ENCODE measurements at places on chromosomes 5 and 9. TPM values are rescaled to one million over a fixed set of nuclear protein-coding genes. Genes with fewer than 3 reads are reported as not detected.
A peak's percentile ranks its signal among the peaks of the same experiment; 100 is the strongest.

DNA sequence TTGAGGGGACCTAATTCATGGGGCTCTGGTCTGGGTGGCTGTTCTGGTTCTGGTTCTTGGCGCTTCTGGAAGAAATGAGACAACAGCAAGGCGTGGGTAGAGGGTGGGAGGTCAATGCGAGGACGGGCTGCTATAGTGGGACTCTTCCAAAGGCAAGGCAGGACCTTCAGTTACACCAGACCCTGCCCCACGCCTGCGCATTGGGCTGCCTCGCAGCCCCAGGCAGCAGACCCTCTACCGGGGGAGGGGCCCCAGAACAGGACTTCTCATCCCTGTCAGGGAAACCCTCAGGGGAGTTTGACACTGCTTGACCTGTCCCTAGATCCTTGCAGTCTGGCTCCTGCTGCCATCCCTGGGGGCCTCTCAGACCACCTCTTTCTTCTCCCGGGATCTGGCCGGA lies 18.5 kb downstream of the CCDC69 start:
- DNase-seq = no peak

- DNase-seq = no peak
These were observed 14.3 kb downstream of the DOLPP1 start for GRCh38 chr9:129095170-129095667.

- DNase-seq = no peak
These were observed 171.1 kb downstream of the TAF11L14 start for GRCh38 chr5:17805227-17805825.

DNA sequence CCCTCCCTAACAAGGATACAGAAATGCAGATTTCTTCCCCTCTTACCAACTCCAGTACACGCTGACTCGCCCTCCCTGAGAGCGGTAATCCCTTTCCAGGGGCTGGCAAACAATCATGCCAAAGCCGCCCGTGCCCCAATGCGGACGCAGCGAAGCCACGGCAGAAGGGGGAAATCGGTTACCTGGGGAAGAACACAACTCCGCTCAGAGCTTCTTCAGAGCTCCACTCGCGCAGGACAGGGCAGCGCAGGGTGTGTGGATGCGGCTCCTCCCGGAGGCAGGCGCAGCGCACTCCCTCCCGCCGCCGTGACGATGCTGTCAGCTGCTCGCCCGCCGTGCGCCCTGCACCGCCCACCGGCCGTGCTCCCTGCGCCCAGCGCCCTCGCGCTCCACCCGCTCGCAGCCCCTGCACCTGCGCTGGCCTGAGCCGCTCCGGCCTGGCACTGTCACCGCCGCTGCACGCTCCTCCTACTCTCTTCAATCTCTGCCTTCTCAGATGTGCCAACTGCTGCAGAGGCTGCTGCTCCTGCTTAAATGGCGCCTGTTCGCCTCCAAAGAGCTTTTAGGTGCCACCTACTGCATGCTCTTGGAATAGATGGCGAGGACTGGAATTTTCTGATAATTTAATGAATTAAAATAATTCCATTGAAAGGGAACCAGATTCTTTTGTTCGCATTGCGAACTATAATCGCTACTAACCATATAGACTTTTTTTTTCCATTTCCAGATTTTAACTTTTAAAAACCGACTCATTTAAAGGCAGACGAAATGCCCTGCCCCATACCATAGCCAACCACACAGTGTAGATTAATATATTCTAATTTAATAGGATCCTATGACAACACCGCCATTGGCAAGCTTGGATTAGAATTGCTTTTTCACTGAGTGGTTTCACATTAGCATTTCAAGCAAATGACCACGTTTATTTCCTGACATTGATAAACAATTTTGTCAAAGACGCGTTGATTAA lies at the start of gene DIRAS2:
TSS of gene DIRAS2 (minus strand) at position 255 of the 970 bp plus-strand sequence. CDS start 28,997 bp downstream, outside the sequence.
- no peak for DNase-seq

DNA sequence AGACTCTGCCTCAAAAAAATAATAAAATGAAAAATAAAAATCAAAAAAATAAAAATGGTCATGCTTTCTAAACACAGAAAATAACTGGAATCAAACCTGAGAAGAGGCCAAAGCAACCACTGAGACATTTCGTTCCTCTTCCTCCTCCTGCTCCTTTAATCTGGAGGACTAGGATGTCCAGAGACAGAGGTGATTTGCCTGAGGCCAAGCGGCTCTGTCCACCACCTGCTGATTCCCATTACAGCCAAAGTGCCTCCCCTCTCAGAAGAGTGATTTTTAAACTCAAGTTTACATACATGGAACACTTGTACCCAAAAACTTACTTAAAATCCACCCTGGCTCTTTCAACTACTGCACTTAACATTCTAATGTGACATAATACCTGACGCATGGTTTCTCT lies 65.6 kb downstream of the TLE1 start:
- no peak for DNase-seq

DNA sequence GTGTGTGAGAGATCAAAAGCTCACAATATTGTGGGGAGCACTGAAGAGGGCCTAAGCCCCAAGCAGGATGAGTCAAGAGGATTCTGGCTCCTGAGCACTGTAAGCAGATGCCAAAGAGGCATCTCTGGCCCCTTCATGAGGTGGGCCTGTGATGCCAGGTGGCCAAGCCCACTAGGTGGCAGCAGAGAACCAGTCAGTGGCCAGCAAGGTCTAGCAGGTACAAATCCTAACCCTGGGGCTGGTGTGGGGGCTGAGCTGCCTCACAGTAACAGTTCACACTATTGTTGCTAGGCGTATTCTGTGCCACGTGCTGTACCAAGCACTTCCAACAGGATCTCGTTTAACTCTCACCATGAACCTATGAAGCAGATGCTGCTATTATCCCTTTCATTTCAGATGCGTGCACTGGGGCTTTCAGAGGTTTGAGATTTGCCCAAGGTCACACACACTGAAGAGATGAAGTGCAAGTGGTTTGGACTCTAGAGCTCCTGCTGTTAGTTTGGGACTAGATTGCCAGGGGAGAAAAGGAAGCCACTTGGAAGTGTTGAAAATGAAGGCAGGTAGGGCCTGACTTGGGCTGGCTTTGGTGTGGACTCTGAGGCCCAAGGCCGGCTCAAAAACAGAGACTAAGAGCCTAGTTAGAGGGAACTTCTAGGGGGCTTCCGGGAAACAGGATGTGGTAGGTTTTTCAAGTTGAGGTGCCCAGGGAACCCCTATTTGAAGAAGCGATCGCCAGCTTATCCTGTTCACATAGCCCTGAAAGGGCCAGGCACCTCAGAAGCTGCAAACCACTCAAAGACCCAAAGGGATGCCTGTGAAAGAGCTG lies 4.4 kb upstream of the MLANA start:
- DNase-seq = peak; percentile 74

DNA sequence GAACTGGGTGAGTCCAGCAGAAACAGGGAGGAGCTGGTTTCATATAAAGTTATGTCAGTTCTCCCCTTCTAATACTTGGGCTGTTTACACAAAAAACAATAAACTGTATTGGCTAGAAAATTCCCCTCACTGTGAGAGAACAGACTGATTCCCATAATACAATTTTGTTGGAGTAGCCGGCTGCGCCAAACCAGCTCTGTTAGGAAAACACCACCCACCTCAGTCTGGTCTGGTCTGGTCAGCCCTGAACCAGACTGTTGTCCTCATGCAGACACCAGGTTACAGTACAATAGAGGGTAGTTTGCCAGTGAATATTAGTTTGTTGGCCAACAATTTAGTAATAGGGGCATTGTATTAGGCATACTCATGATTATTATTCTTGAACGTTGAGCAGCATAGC lies 356.4 kb downstream of the EFNA5 start:
- no peak for DNase-seq

DNA sequence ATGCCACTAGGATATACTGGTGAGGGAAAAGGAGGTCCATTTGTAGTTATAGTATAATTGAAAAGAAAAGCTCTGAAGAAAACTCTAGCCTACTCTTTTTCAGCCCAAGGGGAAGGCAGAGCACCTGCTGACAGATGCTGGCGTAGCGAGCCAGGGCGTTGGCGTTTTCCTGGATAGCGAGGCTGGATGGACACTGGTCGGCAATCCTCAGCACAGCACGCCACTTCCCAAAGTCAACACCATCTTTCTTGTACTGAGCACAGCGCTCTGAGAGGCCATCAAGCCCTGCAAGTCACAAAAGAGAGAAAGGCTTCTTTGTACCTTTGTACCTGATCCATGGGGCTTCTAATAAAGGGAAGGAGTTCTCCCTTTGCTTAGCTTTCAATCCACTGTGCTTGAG lies 8.2 kb downstream of the ALDOB start:
- no peak for DNase-seq

DNA sequence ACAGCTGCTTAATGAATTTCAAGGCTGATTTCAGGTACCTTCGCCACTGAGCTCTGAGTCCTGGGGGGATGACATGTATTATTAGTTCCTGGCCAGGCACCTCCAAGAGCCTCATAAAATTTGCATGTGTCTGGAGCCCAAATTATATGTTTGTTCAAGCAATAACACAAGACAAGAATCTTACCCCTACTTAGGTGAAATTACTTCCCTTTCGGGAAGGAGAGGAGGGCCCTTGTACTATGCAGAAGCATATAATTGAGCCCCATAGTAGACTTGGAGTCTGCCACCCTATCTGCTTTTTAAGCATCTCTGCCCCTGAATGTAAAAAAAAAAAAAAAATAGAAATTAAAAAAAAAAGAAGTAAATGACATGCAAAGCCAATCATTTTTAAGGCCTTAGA lies 13.0 kb upstream of the TMEM38B start:
- no peak for DNase-seq

Gene NPR2
- total RNA-seq = 26.3 TPM

Gene TRMO
- 22.0 TPM for total RNA-seq

Gene KIF4B
- total RNA-seq = not detected

Gene HTR4
- total RNA-seq = not detected

Gene STC2
- 1.4 TPM for total RNA-seq

Measured in tibial nerve (tissue), 4 donors.